Activated T-cell treated with anti-CD3 and anti-CD28 coated beads for 1 hour (primary cell): ENCODE measurements at places on chromosomes 16 and 17.

DNA sequence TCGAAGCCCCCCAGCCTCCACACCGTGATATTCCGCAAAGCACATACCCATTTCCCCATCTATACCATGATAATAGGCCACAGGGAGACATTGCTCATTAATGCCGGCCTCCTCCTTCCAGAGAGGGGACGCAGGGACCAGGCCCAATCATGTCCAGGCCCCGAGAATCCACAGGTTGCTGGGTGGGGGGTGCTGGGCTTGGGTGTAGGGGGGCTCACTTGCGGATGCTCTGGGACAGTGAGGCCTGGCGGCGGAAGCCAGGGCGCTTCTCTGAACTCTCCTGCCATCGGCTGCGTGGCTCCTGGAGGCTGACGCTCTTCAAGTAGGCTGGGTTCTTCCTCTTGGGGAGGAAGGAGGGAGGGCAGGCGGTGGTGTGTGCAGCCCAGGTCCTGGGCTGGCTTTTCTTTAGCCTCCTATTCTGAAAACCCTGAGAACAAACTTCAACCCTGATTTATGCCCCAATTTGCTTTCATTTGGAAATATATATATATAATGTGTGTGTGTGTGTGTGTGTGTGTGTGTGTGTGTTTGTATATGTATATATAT lies 12.2 kb downstream of the AANAT start:
- no peak for DNase-seq

GRCh38 chr17:72176951-72177660 lies 56.3 kb downstream of the SOX9 start:
- DNase-seq: no peak

DNA sequence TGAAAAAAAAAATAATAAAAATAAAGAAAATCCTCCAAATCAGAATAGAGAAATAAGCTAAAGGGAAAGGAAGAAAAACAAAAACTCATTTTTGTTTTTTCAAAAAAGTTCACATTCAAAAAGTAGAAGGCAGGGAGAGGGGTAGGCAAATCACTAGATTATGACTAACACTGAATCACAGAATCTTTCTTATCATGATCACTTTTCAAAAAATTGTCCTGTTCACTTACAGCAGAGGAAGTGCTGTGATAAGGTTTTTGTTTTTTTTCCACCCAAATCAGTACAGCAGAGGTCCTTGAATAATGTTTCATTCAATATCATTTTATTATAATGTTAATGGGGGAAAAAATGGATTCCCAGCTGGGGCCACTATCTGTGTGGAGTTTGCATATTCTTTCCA lies 106.4 kb downstream of the CA4 start:
- DNase-seq: no peak

DNA sequence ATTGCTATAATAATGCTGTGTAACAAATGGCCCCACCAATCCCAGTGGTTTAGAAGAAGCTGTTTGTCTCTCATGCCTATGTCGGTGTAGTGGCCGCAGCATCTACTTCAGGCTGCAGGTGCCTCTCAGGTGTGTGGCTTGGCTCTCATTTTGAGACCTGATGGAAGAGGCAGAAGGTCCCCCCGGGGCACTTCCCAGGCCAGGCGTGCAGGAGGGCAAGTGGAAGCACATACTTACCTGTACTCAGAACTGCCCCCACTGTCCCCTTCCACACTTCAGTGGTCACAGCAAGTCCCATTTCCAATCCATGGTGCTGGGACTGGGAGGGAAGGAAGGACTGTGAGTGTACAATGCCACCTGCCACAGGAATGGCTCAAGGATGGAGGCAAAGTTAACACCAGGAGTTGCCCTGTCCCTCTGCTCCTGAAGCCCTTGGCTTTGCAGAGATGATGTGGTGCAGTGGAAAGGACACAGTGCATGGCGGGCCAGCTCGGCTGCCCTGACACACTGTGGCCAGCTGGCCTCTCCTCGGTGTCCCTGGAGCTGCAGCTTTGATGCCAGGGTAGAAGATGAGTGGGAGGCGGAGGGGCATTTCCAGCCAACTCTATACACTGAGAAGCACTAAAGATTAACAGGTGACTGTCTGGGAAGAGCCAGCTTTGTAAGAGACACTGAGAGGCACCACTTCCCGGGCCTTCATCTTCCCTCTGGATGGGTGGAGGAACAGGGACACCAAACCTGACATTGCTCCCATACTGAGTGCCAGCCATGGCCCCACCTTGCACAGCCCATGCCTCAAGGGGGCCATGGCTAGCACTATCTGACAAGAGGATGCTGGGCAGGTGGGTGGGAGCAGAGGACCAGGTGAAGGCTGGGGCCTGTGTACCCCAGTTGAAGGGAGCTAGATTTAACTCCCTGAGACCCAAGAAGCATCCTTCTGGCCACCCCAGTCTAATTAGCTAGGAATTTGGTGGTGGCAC lies 105.9 kb downstream of the METRNL start:
- no peak for DNase-seq

- DNase-seq: no peak
Observed at GRCh38 chr16:90053902-90054500, 23.1 kb downstream of the PRDM7 start.

DNA sequence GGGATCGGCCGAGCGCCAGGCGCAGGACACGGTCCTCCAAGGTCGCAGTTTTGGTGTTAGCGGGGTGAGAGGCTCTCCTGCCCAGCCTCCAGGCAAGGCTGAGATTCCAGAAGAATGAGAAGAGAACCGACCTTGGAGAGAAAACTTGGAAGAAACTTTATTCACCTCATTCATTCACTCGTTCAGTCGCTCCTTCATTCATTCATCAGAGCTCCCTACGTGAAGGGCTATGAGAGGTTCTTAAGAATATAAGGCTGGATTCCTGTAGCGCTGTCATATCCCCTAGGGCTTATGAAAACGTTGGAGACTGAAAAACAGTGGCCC lies 991 bp upstream of the MYH10 start:
- DNase-seq: no peak

- peak; percentile 55 for DNase-seq
Observed at GRCh38 chr17:82449131-82449882, 1.2 kb downstream of the CYBC1 start.

- no peak for DNase-seq
Observed at GRCh38 chr16:71432906-71433305, 8.9 kb downstream of the TLE7 start.

DNA sequence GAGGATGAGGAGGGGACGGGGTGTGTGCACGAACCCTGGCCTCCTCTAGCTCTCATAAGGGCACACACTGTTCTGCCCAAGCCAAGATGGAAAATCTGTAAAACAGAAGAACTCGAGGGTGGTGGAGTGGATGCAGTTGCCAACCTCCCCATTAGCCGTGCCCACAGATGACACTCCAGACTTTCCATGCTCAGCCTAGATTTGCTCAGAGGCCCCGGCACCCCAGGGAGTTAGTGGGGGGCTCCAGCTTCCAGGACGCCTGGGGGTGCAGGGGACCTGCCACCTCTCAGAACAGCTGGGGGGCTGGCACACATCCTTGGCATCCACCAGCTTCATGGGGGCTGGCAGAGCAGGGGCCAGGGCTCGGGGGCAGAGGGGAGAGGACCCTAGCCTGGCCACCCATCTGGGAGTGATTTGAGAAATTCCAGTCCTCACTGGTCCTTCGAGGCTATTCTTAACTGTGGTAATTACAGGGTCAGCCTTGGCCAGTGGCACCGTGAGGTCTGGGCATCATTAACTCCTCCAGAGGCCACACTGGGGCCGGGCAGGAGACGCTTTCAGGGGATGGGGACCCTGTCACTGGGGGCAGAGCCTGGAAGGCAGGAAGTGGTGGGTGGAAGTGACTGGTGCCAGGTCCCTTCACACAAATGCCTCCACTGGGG lies 14.3 kb downstream of the VASN start:
- no peak for DNase-seq

- DNase-seq: peak; percentile 12
Observed at GRCh38 chr17:39026980-39027451, 59.8 kb upstream of the FBXO47 start.

- DNase-seq: no peak
Observed at GRCh38 chr16:20344611-20345010, 7.9 kb downstream of the UMOD start.

DNA sequence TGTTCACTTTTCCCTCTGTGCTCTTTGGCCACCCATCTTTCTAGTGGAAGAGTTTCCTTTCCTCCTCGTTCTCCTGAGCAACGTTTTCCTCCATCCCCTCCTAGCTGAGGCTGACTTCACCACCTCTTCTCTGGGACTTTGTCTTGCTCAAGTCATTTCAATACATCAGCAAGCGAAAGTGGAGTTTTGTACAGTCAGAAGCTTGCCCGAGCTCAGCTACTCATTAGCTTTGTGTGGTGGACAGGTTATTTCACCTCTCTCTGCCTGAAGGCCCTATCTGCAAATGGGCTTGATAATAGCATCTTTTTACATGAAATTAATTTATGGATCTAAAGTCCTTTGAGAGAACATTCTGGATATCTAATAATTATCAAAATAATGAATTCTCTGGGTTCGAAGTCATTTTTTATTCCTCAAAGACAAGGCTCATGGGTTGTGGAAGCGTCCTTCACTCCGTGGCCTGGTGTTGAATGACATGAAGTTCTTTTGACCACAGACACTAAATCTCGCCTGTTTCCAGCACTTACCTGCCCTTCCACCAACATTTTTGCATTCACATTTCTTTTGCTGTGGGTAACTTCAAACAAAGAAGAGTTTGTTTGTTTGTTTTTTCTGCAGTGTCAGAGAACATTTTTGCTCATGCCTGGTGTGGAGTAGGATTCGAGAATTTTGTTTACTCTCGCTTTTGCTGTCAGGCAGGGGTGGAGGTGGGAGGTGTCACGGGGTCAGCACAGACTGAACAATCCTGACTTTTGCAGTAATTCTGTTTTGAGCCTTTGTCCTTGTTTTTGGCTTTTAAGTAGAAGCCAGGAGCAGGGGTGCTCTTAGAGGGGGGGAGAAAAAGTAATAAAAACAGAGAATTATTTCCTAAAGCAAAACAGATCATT lies 155.0 kb upstream of the CACNG5 start:
- no peak for DNase-seq

DNA sequence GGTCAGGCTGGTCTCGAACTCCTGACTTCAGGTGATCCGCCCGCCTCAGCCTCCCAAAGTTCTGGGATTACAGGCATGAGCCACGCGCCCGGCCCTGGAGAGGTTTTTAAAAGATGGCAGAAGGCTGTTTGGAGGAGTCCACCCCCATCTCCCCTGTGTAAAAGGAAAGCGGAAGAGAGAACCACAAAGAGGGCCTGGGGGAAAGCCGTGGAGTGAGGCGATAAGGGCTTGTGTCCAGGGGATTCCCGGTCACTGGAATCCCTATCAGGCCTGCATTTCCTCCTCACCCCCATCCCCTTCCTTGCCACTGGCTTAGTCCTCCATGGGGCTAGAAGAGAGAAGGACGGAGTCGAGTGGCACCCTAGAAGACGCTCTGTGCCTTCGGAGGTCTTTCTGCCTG lies at the start of gene GP1BA:
Gene GP1BA (plus strand): TSS at position 315 of the 400 bp plus-strand sequence. CDS start 328 bp downstream, outside the sequence.
- no peak for DNase-seq

DNA sequence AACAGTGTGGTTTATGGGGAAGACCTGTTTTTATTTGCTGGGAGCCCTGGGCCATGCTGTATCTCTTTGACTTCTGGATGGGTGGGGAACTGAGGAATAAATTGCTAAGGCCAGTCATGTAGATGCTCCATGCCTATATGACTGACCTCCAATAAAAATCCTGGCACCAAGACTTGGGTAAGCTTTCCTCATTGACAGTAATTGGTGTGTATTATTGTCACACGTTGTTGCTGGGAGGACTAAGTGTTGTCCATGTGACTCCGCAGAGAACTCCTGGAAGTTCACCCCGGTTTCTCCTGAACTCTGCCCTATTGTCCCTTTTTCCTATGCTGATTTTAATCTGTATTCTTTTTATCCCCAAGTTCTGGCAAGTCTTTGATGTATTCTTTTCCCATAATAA lies 33.4 kb upstream of the USP22 start:
- no peak for DNase-seq

GRCh38 chr16:68247932-68248331 lies 2.8 kb downstream of the PLA2G15 start:
- no peak for DNase-seq

- DNase-seq: no peak
Observed at GRCh38 chr16:85077576-85078125, 34.6 kb downstream of the CIBAR2 start.

DNA sequence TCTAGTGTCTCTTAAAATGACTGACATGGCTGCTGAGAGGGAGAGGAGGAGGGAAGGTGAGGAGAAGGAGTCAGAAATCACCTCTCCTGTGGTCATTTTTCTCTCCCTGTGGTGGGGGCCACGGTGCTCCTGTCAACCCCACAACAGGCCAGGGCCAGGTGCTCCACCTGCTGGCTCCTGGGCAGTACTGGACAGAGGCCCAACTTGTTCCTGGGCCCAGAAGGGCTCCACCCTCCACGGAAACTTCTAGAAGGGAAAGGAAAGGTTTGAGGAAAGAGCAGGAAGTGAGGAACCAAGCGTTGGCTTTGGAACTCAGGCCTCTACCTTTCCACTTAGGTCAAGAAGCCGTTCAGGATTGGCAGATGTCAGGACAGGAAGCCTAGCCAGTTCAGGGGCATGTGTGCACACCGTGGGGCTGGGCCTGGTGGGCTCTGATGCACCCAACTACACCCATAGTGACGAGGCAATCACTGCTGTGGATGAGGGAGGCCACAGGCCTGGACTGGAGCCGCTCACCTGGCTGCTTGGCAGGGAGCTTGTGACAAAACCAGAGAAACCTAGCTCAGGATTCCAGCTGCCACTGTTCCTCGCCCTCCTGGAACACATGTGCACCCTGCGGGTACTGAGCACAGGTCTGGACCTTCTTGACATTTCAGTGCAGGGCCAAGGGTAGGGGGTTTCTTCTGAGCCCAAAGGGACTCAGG lies 36.1 kb downstream of the WNT3 start:
- DNase-seq: no peak

- DNase-seq: no peak
Observed at GRCh38 chr17:72514321-72514861, 393.6 kb downstream of the SOX9 start.

- no peak for DNase-seq
Observed at GRCh38 chr17:78766743-78767294, 15.3 kb downstream of the CYTH1 start.

DNA sequence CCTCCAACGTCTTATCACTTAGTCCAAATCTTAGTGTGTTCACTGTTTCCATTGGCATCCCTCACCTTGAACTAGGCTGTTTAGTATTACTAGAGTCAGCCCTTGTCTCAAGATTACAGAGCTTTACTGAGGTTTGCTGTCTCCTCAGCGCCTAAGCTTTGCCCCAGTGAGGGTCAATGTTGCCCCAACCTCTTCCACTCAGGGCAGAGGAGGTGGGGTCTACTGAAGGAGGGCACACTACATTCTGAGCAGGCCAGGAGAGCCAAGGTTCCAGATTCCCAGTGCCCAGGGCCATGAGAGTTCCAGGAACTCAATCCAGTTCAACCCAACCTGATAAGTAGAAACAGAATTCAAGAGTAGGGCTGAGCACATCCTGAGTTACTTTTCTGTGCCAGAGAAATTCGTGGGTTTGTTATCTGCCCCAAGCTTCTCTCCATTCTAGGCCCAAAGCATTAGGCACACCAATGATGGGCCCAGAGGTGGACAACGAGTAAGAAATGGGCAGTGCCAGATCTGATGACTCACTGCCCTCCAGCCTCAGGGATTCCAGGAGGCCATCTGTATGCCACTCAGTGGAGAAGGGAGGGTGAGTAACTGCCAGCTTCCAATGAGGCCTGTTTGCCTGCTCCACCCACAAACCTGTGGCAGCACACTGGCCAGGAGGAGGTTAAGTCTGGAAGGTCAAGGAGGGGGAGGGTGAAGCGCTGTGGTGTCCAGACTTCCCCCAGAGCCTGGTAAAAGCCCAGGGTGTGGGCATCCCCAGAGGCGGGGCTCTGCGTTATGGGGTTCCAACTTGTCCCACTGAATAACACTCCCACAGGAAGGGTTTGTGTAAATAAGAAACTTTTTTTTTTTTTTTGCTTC lies 8.2 kb downstream of the TUBG2 start:
- DNase-seq: no peak

- no peak for DNase-seq
Observed at GRCh38 chr17:60231234-60231633, 81.5 kb downstream of the CA4 start.

GRCh38 chr17:81076141-81076679 lies 41.3 kb downstream of the BAIAP2 start:
- no peak for DNase-seq
